ENCODE measurements at places on chromosomes 5 and 9.

- DNase-seq: no peak
Measured at GRCh38 chr9:93978551-93978950, 23.4 kb upstream of the BARX1 start.

- DNase-seq: no peak
Measured at GRCh38 chr5:2190549-2190948, 307.8 kb upstream of the IRX4 start.

DNA sequence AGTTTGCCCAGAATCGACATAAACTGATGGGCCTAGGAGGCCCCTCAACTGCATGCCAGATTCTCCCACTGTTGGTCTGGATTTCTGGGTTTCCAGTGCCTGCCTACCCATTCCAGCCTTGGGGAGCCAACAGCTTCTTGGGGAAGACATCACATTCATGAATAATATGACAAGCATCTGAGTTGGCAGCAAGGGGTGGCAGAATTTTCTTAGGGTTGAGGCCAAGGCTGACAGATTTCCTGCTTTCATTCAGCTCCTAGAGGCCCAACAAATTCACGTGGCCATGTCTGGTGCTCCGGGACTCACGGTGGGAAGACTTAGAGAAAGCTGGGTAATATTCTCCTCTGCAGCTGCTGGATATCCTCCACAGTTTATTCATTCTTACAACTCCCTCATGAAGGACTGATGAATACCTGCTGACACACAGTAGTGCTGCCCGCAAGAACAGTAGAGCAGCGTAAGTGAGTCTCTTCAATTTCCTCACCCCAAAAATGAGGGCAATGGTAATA, 305.0 kb upstream of the TNC start:
- no peak for DNase-seq

GRCh38 chr5:39816156-39816845, 391.5 kb upstream of the DAB2 start:
- DNase-seq: no peak

DNA sequence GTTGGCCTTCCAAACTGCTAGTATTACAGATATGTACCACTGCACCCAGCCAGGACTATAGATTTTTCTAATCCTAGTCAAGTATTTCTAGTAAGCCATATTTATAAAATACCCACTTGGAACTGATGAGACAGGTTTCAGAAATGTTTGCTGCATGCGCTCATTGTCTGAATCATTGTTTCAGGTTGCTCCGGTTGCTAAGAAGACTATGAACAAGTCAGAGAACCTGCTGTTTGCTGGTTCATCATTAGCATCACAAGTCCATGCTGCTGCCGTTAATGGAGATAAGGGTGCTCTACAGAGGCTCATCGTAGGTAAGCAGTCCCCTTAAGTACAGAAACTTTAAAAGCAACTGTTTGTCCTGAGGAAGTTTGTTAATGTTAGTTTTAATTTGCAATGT, 5.3 kb downstream of the INVS start:
- no peak for DNase-seq

DNA sequence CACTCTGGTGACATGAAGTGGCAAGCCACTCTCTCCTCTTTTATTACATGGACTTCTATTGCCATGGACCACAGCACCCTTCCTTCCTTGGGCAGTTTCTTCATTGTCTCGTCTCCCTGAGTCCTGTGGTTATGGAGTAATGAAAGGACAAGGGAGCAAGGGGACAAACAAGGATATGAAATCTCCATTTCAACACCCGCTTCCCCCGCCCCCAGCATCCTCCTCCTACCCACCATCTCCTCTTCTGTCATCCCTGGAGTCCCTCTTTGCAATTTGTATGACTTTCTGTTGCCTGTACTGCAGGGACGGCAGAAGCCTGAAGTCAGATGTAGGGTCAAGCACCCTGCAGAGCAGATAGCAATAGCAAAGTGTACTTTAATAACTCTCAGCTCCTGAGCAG, 300.7 kb upstream of the CLINT1 start:
- DNase-seq: no peak

DNA sequence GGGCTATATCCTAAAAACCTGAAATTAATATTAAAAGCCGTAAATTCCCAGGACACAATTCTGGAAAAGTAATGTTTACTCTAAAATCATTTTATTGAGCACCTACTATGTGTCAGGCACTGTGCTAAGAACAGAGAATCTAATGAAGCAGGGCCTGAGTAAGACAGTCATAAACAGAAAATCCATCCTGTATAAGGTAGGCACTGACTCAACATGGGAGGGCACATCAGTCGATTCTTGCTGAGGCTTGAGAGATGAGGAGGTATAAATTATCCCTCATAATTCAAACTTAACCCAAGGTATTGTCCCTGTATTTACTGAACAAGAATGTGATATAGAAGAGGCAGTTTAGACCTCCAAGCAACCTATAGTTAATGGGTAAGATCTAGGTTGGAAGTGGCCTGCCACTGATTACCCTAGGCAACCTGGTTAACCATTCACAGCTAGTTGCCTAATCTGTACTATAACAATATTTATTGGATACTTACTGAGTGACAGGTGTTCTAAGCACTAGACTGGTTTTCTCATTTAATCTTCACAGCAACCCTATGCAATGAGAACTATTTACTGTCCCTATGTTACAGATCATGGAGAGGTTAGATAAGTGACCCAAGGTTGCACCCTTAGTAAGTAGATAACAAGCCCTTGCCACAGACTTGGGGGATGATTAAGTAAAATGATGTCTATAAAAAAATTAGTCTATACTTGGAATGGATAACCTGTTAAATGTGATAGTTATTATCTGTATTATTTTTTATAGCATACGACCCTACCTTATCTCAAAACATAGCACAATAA, 317.7 kb downstream of the PDE4D start:
- no peak for DNase-seq

GRCh38 chr5:33312571-33313549, 127.9 kb upstream of the TARS1 start:
- no peak for DNase-seq

DNA sequence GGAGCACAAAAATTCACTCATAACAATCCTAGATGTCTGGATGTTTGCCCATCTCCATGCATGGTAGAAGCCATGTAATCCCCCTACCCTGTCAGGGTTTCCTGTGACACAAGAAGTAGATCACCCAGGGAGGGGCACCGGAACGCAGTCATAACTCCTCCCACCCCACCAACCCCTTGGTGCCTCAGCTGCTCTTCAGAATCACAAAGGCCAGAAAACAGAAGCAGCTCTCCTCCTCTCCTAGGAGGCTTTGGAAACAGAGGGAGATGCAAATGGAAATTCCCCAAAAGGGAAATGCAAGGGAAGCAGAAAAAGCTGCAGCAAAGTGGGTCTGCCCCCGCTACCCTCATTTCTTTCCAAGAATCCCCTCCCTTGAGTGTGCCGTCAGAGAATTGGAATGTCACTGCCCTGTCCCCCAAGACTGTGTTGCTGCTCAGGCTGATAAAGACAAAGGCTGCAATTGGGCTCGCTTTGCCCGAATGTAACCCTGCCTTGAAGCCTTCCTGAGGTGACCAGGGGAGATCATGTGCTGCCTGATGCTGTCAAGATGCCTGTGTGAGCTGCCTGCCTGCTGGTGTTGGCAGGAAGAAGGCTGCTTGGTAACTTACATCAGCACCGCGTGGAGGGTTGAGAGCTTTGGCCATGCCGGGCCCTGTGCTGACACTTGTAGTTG, 65.5 kb upstream of the ABCA1 start:
- no peak for DNase-seq

- DNase-seq: no peak
Measured at GRCh38 chr5:65938256-65938655, 11.9 kb downstream of the ERBIN start.

DNA sequence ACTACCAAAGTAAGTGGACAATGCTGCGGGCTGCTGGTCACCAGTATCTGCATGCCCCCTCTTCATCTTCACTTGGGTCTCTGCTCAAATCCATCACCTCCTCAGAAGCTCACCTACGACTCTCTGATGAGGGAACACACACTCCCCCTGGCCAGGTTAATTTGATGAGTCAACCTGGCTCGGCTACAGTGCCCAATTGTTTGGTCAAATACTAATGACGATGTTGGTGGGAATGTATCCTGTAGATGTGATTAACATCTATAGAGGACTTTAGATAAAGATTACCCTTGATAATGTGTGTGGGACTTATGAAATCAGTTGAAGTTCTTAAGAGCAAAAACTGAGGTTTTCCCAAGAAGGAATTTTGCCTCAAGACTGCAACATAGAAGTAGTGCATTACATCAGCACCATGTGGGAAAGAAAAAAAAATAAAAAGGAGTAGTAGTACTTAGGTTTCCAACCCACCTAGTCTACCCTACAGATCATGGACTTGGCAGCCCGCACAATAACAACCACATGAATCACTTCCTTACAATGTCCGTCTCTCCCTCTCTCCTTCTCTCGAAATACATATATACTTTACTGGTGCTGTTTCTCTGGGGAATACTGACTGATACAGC, 467.3 kb downstream of the DNAH5 start:
- no peak for DNase-seq

GRCh38 chr5:139910901-139911300, 115.3 kb downstream of the PSD2 start:
- no peak for DNase-seq

DNA sequence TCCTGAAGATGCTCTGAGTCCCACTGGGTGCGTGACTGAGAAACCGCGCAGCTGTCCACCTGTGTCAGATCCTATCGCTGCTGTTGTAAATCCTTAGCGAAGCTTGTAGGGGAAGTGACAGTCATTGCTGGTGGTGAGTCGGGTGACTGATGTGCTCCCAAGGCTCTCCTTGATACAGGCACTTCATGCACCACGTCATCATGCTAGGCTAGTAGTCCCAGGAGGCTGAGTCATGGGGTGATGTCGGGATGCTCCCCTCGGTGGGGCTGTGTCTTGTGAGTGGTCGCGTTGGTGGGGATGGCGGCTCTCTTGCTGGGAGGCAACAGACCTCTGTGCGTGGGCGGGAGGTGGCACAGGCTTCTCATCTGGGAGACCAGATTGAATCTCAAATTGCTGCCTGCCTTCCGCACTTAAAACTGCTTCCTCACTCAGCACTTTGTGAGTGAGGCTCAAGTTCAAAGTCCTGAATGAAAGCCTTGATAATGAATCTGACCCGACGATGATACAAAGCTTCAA, 84.7 kb downstream of the CSNK1A1 start:
- no peak for DNase-seq

- no peak for DNase-seq
Measured at GRCh38 chr9:34479431-34479866, 20.8 kb downstream of the DNAI1 start.

- DNase-seq: no peak
Measured at GRCh38 chr5:32852976-32853375, 141.9 kb downstream of the NPR3 start.

GRCh38 chr5:61026004-61026403, 81.0 kb downstream of the NDUFAF2 start:
- DNase-seq: no peak

- DNase-seq: no peak
Measured at GRCh38 chr5:80780761-80781285, 126.0 kb upstream of the DHFR start.

DNA sequence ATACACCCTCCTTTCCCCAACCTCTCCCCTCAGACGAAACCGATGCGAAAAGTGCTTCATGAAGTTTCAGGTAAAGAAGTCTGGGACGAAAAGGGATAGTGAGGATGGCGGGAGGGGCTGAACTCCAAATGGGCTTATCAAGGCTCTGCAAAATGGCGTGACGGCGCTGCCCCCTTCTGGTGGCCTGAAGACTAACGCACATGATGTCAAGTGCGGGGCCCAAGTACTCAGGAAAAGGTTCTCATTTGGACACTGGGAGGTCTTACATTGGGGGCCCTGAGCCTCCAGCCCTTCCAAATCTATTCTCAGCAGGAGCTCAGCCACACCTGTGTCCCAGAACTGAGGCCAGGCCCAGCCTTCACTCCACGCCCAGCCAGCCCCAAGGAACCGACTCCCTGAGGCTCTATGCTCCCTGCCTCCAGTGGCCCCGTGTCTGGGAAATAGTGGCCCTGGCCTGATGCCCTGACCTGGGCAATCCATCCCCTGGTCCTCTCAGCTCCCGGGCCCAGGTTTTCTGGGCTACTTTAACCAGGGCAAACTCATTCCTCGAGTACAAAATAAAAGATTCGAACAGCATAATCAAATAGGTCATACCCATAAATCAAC, 119.9 kb downstream of the KCNIP1 start:
- DNase-seq: no peak

GRCh38 chr5:127799293-127799905, 96.2 kb downstream of the CCDC192 start:
- DNase-seq: no peak

DNA sequence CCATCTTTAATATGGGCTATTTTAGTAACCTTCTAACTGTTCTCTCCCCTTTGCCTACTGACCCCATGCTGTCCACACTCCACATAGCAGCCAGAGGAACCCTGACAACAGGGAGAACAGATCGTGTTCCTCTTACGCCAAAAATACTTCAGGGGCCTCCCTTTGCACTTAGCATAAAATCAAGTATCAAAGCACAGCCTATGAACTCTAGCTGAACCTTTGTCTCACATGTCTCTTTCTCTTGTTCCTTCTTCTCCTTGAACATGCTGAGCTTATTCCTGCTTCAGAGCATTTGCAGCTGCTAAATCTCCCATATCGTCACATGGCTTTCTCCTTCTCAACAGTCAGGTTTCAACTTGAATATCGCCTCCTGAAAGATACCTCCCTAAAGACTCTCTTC, 698.8 kb upstream of the C9orf72 start:
- no peak for DNase-seq

DNA sequence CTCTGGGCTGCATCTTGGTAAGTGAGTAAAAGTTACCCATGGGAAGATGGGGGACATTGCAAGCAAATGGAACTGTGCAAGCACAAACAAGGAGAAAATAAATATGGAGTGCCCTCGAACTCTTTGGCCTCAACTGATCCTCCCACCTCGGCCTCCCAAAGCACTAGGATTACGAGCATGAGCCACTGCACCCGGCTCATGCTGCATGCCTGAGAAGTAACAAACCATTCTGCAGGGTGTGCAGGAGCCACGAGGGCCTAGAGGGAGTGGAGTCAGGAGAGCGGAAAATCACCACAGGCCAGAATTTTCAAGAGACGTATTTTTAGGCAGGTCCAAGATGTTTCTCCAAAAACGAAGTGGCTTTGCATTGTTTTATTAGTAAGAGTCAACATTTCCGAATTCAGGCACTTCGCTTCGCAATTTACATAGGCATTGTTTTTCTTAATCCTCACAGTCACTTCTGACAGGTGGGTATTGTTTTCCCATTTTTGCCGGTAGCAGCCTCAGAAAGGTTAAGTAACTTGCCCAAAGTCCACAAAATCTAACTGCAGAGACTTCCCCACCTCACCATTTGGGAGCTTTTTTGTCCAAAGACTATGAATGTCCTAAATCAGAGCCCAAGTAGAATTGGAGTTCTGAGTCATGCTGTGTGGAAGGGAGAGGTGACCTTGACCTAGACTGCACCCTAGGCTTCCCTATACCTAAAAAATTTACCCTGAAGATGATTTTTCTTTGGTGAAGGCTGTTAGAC, 230.2 kb downstream of the NR3C1 start:
- DNase-seq: no peak

DNA sequence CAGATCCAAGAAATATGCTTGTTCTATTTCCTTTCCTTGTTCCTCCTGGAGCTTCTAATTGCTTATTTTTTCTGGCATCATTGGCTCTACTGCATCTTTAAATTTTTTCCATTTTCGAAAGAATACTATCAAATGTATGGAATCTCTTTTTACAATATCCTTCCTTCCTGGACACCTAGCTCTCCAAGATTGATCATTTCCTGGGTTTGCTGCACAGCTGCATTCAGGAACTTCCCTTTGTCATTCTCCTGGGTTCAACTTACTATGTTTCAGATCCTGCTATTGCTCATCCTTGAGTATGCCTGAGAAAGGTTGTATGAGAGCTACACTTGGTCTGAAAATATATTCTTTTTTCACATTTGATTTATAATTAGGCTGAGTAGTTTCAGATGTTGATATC, 73.7 kb upstream of the ERCC6L2 start:
- DNase-seq: no peak
